Activated CD4-positive, alpha-beta memory T cell treated with anti-CD3 and anti-CD28 coated beads for 36 hours (primary cell): ENCODE measurements at places on chromosomes 16 and 17.

DNA sequence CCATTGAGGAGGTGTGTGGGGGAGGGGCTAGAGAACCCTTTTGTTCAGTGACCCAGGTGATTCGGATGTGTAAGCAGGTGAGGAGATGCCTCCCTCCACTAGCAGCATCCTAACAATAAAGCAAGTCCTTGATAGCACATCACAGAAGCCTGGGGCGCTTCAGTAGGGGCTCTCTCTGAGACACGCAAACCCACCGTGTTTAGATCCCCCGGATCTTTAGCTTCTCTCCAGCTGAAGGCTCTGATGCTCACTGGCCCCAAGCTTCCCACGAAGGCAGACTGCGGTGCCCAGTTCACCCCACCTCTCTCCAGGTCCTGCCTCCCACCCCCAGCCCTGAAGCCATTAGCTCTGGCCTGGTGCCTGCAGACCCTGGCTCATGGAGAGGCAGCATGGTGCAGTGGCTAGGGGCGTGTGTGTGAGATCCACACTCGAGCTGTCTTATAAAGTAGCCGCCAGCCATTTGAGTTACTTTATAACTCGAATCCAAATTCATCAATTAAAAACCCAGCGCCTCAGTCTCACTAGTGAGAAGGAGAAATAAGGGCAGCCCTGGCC, 204.7 kb upstream of the TNRC6C start:
- no peak for DNase-seq

DNA sequence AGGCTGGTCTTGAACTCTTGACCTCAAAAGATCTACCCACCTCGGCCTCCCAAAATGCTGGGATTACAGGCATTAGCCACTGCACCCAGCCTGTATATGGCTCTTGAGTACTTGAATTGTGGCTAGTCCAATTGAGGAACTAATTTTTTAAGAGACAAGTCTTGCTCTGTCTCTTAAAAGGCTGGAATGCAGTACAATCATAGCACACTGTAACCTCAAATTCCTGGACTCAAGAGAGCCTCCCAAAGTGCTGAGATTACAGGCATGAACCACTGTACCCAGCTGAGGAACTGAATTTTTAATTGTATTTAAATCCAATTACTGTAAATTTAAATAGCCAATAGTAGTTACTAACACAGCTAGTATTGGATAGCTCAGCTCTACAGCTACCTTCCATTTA, 50.6 kb downstream of the MED13 start:
- DNase-seq, result no peak

DNA sequence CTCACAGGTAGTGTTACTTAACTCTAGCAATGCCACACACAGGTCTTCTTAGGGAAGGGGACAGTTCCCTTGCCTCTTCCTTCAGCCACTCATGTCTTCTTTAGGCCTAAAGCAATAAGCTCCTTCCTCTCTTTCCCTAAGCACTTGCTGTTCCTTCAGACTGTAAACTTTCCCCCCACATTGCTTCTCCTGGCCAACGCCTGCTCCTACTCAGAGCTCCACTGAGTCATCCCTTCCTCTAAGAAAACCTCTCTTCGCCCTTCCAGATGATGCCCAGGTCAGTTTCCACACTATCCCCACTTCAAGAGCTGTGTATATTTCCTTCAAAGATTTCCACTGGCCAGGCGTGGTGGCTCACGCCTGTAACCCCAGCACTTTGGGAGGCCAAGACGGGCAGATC, 12.5 kb upstream of the EPOP start:
- no peak for DNase-seq

DNA sequence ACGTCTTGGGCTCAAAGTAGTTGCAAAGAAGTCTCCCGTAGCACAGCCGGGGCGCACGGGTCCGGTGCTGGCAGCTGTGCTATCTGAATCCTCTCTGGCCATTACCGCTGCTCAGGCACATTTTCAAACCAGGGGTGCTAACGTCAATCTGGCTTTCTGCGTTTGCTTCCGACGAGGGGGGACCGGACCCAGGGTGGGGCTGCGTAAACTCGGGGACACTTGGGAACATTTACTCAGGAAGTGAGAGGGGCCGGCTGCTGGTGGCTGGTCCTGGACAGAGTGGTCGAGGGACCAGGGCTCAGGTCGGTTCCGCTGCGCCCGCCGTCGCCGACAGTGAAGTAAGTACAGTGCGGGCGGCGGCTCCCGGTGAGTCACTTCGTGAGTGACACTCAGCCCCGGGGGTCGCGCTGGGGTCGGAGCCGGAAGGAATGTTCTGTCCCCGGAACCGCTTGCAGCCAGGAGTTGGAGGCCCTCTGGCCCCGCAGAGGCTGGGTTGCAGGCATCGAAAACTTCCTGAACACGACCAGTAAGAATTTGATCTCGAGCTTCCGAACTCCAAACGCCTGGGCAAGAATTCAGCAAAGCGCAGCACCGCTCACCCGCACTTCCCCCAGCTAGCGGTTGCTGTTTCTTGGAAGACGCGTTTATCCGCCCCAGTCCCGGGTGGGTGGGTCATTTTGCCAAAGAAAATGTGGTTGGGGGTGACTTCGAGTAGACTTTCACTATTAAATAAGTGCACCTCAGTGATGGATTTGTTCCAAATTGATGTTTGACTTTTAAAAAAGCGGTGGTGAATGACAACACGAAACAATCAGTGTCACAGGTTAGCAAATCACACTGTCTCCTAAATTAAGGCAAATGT, 1.4 kb upstream of the HS3ST3B1 start:
- peak; percentile 56 for DNase-seq

GRCh38 chr16:66137853-66138252, 228.6 kb upstream of the CDH5 start:
- DNase-seq, result no peak

GRCh38 chr16:70735141-70735979, 49.5 kb upstream of the MTSS2 start:
- no peak for DNase-seq

DNA sequence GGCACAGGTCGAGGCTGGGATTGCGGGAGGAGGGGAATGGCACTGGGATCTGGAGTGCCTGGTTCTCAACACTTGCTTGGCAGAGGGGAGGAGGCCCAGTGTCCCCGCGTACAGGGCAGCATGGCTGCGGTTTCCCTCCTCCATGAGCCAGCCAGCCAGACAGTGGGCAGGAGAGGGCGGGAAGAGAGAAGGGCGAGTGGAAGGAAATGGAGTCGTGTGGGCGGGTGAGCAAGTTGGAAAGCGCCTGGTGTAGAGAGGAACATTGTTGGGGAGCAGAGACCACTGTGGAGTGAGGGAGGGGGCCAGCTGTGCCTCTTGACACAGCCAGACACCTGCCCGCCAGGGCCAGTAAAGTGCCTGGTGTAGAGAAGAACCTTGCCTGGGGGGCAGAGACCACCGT, 130.5 kb downstream of the OR1D5 start:
- DNase-seq, result no peak
